Spleen (tissue), 13 donors: ENCODE measurements at places on chromosomes 3 and 15. TPM values are rescaled to one million over a fixed set of nuclear protein-coding genes. Genes with fewer than 3 reads are reported as not detected.

- DNase-seq, result no peak
These were observed 227.1 kb upstream of the CD96 start for GRCh38 chr3:111314898-111315297.

DNA sequence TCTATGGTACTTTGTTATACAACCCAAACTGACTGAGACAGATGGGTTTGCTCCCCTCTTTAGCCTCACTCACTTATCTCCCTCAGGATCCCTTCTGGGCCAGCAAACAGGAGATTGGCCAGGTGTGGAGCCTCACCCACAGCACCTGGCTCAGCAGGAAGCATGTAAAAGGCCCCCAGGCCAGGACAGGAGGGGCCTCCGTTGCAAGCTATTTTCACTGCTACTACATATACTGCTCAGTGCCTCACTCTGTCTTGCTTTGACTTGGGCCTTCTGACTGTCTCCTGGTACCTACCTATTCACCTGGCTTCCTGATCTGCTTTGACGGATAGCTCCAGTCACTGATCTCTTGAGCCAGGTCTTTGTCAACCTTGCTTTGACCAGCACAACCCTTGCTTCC is 20.4 kb upstream of the TPM1 start:
- DNase-seq, result no peak

GRCh38 chr15:100082761-100083402 is 258.9 kb downstream of the ADAMTS17 start:
- peak; percentile 19 for DNase-seq

GRCh38 chr3:140816372-140817195 is 125.1 kb upstream of the SLC25A36 start:
- DNase-seq, result no peak

DNA sequence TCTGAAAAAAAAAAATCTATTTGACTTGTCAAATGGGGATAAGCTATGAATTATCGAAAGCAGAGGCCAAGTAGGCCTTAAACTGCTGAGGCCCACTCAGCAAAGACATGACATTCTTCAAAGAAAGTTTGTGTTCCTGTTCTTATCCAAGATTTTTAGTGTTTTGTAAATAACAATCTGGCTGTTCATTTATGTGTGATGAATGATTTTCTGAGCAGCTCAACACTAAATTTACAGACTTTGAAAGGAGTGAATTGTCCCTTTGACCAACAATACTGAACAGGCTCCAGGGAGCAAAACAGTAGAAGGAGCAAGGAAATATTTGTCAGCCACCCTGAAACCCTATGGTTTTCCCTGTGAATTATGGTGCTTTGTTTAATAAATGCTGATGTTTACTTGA is 512.6 kb upstream of the NAALADL2 start:
- DNase-seq, result no peak

Gene CFAP100
- total RNA-seq, result not detected

- no peak for DNase-seq
These were observed 249.0 kb downstream of the TLE3 start for GRCh38 chr15:69848551-69849231.
